SK-N-SH treated with all-trans-retinoic acid at 6 μM for 48 hours (cell line): ENCODE measurements at places on chromosomes 6 and 20.

GRCh38 chr6:106079961-106080762 lies 6.0 kb upstream of the PRDM1 start:
- no peak for ATAC-seq

GRCh38 chr20:23009636-23010035 lies 25.5 kb upstream of the SSTR4 start:
- no peak for ATAC-seq

DNA sequence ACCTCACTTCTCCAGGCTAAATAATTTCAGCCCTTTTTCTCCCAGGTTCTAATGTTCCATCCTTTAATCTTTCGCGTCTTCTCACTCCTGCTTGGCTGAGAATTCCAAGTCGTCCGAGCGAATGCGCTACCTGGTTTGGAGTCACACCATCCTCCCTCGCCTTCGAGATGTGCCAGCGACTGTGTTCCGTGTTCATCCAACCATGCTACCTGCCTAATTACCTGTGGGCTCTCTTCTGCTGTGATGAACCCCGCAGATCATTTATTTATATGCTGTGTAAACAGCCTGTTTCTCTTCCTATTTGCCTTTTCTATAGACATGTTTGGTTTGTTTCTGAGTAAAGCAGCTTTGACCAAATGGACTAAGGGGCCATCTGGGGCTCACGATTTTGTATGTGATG lies 83.5 kb upstream of the TMEM181 start:
- no peak for ATAC-seq

- no peak for ATAC-seq
These were observed 18.2 kb downstream of the FBXL4 start for GRCh38 chr6:98929498-98930060.

- peak; percentile 25; the same call in 2 of the 3 replicates for ATAC-seq
These were observed 1.3 kb upstream of the VSX1 start for GRCh38 chr20:25083141-25083772.

DNA sequence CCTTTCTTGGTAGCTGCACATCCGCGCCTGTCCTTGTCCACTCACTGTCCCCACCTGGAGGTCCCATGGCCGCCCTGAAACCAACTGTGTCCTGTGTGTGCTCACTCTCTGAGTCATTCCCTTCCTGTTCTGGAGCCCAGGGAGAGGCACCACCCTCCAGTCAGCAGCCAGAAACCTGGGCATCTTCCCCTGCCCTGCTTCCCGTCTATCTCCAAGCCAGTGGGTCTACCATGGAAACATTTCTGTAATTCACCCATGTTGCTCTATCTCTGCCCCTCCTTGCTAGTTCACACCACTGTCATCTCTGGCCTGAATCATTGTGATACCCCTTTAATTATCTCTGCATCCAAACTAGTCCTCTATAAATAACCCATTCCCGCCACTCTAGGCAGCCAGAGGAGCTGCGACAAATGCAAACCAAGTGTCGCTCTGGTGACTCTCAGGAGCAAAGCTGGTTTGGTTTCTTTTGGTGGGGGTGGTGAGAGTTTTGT lies 28.8 kb upstream of the SYNJ2 start:
- ATAC-seq = peak; percentile 55
